Caudate nucleus (tissue), 63 donors: ENCODE measurements at places on chromosomes 2 and 18.

DNA sequence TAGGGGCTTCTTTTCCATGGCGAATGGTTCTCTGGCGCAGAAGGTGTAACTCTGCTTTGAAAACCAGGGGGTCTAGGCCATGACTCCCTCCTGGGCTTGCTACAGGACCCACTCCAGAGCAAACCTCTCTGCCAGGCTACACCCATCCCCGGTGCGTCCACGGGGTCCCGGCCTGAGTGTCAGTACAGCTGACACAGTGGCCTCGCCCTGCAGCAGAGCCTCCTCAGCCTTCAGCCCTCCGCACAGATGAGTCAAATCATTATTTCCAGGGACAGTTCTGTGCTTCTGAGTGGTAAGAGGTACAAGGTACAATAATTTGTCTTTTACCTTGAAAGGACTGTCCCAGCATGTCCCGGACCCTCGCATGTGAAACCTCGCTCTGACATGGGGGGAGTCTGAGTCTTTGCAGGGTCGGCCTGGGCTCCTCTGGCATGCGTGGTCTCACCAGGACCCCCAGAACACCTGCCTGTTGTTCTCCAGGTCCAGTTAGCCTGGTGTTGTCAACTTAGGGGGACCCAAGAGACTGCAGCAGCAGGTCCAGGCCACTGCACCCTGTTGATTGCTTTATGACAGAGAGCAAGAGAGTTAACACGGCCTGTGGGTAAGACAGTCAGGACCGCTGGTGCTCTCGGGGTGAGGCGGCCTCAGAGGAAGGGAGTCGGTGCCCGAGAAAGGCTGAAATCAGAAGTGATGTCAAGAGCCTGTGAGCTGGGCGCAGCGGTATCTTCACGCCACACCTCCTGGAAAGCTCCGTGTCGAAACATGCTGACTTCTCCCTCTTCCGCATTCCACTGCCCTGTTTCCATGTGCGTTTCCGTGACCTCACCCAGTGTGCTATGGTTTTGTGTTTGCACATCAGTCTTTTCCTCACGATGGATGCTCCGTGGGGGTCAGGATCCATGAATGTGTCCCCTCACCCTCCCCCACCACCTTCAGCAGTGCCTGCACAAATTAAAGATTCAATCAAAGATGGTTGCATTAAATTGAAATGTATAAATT lies 340.1 kb downstream of the EIPR1 start:
- DNase-seq, result no peak

DNA sequence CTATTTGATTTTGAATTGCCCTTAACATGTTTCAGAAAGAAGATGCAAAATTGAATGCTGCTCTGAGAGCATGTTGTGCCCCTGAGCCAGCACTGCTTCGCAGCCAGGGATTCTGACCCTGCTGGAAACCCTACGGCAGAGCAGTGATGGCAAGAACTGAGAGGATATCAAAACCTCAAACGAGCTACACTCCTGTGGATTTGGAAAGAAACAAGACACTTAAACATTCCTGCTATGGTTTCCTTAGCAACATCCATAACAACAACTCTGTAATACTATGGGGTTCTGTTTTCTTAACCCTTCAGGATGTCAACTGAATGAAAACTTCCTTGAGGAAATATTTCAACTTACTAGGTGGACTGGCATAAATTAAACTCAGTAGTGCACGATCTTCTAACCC lies 649.1 kb downstream of the NYAP2 start:
- DNase-seq, result no peak

DNA sequence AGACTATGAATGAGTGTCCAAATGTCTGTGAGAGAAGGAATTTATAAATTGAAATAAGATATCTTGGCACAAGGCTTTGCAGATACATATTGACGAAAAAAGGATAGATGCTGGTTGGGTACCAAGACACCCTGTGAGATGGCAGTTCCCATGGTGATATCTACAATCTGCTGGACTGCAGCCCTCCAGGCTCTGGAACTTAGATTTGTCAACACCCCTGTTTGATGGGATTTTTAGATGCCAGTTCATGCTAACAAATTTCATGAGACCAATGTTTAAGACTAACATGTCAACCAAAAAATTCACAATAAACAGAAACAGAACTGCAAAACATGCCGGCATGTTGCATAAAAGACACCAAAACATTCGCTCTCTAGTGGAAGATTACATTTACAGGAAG lies 400.3 kb upstream of the CNTNAP5 start:
- DNase-seq, result no peak

DNA sequence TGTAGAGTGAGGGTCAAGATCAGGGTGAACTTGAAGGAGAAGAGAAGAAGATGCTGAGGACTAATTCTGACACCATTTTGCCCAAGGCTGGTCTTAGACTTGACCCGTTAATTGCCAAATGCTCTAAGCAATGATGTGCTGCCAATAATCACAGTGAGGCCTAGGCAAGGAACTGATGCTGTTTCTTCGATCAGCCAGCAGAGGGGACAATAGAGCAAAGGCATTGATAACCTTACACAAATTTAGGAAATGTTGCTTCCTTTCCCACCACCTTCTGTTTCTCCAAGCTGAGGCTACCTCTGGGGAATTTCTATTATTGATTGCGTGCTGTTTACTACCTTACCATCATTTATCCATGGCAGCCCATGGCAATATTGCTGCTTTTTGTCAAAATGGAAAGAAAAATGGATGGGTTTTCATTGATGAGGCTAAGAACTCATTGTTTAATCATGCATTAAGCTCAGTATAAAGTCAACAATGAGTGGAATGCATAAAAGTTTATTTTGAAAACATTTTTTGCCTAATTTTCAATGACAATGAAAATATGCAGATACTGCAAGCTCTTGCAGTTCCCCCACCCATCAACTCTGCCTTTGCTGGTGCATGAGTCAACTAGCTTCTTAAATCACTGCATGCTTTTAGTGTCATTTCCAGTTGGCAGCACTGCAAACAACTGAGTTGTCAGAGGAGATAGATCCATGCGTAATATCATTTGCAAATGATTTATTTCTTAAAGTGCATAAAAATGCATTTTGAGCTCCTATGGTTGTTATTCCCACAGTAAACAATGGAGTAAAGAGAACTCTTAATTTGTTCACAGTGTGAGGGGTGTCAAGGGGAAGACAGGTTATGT lies 116.4 kb upstream of the NYAP2 start:
- DNase-seq, result peak; percentile 20

GRCh38 chr18:10856132-10856531 lies 293.2 kb downstream of the PIEZO2 start:
- no peak for DNase-seq

GRCh38 chr2:64808092-64808491 lies 154.4 kb upstream of the SERTAD2 start:
- DNase-seq, result no peak

DNA sequence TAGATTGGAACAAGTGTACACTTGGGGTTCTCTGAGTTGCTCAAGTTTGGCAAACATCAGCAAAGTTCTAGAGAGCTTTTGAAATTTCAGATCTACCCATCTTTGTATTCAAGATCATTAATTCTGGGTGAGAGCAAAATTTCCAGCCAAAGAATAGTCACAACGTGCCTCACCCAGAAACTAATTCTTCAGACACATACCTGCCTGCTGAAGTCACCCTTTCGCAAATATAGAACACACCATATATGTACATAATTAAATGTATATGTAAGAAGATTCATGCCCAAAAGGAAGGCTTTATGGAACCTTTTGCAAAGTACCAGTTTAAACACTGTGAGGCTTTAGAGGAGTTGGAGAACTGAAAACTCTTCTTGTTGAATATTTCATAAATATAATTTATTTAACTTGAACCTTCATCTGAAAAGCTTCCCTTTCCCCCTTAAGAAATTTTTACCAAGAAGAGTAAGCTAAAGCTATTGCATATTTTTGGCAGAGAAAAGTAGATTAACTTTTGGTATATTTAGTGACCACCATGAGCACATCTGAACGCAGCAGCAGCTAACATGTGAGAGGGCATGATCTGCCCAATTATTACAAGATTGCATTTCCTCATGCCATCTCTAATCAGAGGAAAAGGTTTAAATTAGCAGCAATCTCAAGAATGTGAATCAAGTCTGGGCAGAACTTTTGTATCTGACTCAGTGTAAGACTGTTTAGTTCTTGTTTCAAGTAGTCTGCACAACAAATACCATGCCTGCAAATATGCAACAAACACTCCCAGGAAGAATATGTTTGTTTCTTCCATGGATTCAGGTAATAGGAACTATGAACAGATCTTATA lies 8.2 kb downstream of the RND3 start:
- no peak for DNase-seq

- no peak for DNase-seq
Measured at GRCh38 chr2:224190936-224191270, 151.8 kb upstream of the SERPINE2 start.

DNA sequence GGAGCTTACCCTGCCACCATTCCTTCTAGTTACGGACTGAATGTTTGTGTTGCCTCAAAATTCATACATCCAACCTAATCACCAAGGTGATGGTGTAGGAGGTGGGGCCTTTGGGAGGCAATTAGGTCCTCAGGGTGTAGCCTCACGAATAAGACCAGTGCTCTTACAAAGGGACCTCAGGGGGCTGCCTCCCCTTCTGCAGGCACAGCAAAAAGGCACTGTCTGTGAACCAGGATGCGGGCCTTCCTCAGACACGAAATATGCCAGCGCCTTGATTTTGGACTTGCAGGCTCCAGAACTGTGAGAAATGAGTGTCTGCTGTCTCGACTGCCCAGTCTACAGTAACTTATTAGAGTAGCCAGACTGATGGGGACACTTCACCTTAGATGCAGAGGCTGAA lies 150.4 kb upstream of the HDAC4 start:
- DNase-seq, result no peak

DNA sequence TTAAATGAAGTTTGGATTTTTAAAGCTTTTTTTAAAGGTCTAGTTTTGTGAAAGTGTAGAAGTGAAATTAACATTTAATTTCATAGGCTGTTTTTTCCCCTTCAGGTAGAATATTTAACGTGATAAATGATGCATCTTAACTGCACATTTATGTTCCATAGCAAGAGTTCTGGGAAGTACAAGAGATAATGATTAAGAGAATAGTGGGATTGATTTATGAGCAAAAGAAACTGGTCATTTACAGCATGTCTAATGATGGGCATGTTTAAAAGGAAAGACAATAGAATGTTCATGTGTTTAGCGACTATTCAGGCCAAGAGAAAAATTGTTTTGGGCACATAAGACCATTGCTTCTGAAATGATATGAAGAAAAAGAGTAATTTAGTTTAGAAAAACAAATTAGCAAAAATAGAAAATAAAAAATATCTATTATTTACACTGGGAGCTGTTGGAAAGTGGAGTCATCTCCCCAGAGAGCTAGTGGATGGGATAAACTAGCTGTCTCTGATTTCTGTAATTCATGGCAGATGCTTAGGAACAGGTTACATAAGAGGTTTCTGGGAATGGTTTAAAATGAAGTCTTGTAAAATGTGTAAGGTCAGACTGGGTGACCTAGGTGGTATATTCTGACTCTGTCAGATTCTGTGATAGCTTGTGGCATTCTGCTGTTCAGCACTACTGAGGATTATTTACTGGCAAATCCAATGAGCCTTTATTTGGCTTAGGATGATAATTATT lies 60.7 kb downstream of the WDR7 start:
- no peak for DNase-seq

DNA sequence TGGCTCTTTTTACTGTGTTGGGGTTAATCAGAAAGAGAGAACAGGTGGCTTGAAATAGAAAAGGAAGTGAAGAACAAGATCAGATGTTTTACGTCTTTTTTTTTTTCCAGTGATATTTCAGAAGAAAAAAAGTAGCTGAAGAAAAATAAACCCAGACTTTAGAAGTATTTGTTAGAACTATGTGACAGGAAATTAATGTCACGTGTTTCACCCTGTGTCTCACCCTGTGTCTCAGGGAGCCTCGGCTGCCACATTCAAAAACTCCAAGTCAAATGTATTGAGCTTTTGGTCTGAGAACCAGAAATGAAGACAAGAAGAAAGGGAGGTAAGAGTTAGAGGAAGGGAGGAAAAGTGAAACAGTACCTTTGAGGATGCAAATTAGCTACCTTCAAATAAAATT lies 38.0 kb downstream of the AKAIN1 start:
- no peak for DNase-seq

DNA sequence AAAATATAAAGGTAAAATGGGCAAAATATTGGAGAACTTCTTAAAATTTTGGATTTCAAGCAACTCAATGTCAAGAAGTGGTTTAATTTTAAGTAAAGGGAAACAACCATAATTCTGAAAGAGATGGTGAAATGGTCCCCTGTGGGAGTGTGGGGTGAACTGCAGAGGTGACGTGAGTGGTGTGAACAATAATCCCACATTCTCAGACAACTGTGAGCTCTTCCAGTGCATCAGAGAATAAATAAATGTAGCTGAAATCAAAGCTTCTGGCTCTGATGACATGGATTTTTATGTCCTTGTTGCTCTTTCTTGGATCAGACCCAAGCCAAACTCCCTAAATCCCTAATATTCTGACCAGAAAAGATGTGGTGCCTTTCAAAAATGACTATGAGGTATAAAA lies 672.7 kb downstream of the ZEB2 start:
- no peak for DNase-seq

DNA sequence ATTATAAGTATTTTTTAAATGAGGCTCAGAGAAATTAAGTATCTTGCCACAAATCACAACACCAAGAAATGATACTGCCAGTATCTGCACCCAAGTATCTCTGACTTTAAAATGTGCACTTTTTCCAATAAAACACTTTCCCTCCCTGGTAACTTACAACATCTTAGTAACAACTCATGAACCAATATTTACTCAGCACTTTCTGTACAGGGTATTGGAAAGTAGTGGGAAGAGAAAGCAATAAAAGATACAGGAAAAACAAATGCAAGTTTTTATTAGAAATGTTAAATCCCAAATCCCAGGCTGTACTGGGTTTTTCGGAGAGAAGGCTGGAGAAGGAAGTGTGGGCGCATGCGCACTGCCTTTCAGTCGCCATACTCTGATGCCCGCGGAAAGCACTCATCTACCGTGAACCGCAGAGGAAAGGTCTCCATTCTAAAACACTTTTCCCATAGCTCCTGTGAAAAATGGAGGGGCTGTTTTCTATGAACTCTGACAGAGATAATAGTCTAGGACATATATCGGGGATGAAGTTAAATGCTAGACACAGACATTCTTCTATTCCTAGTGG lies 52.1 kb downstream of the L3MBTL4 start:
- DNase-seq, result no peak

- no peak for DNase-seq
Measured at GRCh38 chr2:109187711-109188495, 58.9 kb downstream of the SH3RF3 start.

DNA sequence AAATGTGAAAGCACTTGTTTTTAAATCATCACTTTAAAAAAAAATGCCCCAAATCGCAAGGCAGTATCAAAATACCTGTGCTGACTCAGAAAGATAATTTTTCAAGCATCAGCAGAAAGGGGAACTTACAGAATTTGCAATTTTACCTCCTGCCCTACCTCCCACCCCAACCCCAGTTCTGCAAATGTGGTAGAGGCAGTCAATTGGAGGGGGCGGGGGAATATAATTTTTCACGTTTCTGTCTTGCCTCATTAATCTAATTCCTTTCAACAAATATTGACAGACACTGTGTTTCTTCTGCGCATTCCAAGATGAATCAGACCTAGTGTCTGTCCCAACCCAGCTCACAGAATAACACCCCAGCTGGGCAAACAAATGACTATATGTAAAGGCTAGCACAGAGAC lies 76.8 kb downstream of the ALPK2 start:
- DNase-seq, result no peak

- DNase-seq, result peak; percentile 76
Measured at GRCh38 chr18:76565238-76566173, 70.5 kb upstream of the ZNF516 start.

- DNase-seq, result no peak
Measured at GRCh38 chr2:85413592-85414420, 3.6 kb upstream of the CAPG start.

GRCh38 chr2:240556553-240557100 lies 1.2 kb downstream of the ANKMY1 start:
- DNase-seq, result peak; percentile 41
